Activated CD4-positive, alpha-beta T cell treated with anti-CD3 and anti-CD28 coated beads, Interleukin-10, Interleukin-2, amounts not matched to agents 100 ng/mL and 50 ng/mL, durations not matched to agents 16 hours and 8 hours (primary cell): ENCODE measurements at places on chromosomes 4 and X.

GRCh38 chr4:186201535-186202230 is 10.3 kb downstream of the CYP4V2 start:
- peak; percentile 71 for DNase-seq

GRCh38 chr4:82621251-82621650 is 59.5 kb upstream of the TMEM150C start:
- no peak for DNase-seq

GRCh38 chr4:63430105-63430504 is 979.1 kb downstream of the TECRL start:
- DNase-seq = no peak

DNA sequence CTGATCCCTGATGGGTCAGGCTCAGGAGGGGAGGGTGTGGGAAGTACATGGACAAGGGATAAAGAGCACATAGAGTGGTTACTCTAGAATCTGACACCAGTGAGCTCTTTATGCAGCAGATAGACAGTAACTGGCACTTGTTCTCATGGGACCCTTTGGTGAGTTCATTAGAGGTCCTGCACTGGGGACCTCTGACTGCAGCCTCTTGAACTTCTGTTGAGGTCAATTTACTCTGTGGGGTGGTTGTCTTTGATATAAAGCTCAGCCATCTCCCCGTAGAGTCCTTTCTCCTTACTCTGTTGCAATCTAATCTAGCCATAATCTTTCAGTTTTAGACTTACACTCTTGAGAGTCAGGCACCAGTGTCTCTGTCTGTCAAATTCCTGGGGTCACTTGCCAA is 222.4 kb downstream of the GPAT3 start:
- no peak for DNase-seq

- no peak for DNase-seq
Measured at GRCh38 chr4:47615385-47615784, 130.3 kb downstream of the ATP10D start.

DNA sequence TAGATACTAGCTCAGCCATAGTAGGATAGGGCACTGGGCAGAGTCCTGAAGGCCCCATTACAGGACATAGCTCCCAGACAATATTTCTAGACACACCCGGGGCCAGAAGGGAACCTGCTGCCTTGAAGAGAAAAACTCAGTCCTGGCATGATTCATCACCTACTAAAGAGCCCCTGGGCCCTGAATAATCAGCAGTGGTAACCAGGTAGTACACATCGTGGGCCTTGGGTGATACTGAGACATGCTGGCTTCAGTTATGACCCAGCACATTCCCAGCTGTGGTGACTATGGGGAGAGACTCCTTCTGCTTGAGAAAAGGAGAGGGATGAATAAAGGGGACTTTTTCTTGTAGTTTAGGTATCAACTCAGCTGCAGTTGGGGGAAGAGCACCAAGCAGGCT is 104.3 kb upstream of the STK26 start:
- DNase-seq = no peak

- DNase-seq = no peak
Measured at GRCh38 chr4:5893591-5893990, 705 bp upstream of the CRMP1 start.

DNA sequence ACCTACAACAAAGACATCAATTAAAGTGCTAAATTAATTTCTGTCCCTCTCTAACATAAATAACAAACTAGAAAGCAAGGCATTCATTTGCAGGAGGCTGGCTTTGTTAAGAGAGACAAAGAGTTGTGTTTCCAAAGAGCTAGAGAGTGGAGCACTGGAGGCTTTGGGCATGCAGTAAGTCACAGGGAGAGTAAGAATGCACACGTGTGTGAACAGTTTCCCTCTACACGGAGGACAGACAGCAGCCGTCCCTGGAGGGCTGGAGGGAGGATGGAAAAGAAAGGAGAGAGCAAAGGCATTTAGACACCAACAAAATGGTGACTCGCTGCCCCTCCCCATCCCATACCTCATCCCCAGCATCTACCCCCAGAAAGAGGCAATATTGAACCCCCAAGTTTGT is 20.4 kb upstream of the DCHS2 start:
- DNase-seq = no peak

DNA sequence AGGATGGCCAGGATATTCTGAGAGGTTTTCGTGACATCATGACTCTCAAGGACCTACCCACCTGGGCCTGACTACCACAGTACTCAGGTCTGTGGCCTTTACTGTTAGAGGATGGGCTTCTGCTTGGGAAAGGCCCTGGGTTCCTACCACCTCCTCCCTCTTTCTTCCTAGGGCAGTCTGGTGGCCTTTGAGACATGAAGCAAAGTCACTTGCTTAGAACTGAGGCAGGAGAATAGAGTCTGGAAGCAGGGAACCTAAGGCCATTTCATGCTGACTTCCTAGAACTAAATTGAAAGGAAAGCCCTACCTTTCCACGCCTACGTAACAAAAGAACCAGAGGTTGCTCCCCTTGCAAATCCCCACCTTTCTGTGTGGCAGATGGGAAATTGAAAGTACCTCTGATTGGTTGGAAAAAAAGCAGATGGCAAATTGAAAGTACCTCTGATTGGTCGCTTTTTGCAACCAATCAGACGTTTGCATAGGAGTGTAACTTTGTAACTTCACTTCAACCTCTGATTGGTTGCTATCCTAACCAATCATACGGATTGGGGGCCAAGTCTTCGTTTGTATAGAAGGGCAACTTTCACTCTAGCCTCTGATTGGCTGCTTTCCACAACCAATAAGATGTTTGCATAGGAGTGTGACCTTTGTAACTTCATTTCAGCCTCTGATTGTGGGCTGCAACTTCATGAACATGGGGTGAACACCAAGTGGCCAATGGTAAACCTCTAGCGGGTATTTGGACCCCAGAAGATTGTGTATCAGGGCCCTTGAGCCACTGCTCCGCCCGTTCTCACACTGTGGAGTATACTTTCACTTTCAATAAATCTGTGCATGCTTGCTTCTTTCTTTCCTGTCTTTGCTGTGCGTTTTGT is 9.9 kb upstream of the AKAP14 start:
- peak; percentile 58 for DNase-seq

DNA sequence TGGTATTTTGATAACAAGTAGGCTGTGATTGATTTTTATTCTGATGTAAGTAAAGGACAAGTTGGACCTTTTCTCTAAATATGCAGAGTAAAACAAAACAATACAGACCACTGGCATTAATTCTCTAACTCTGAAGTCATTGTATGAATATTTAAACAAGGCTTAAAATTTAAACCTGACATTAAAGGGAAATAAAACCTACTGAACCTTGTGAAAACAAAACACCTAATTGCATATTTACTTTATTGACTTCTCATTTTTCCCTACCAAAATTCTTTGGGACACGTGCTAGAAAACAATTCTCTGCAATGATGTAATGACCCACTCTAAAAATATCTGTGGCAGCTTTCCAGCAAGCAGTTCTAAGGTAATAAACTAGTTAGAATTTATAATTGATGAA is 369.7 kb upstream of the TRAM1L1 start:
- no peak for DNase-seq

GRCh38 chrX:129772796-129773431 is 6.8 kb upstream of the SASH3 start:
- peak; percentile 78 for DNase-seq

GRCh38 chr4:112753333-112753732 is 116.4 kb downstream of the LARP7 start:
- no peak for DNase-seq

DNA sequence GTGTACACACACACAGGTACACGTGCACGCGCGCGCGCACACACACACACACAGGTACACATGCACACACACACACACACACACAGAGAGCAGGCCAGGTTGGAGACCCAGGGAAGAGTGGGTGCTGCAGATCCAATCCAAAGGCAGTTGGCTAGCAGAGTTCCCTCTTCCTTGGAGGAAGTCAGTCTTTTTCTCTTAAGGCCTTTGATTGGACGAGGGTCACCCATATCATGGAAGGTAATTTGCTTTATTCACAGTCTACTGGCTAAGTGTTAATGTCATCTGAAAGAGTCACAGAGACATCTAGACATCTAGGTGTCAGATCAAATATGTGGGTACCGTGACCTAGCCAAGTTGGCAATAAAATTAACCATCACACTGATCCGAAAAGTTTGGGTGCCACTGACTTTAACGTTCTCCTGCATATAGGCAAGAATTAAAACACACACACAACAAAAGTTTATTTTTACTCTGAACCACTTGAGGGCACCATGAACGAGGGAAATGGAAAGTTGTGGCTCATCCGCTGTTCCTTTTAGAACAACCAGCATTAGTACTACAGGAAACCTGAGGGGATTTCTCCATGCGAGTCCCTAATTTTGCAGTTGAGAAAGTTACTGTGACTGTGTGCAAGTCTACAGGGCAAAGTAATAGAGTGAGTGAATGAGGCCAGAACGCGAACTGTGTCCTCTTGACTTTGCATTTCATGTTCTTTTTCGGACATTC is 66.0 kb upstream of the STOX2 start:
- DNase-seq = no peak

- no peak for DNase-seq
Measured at GRCh38 chr4:52961666-52962412, 99.7 kb downstream of the RASL11B start.

- no peak for DNase-seq
Measured at GRCh38 chrX:71256856-71257255, 2.9 kb upstream of the ZMYM3 start.

DNA sequence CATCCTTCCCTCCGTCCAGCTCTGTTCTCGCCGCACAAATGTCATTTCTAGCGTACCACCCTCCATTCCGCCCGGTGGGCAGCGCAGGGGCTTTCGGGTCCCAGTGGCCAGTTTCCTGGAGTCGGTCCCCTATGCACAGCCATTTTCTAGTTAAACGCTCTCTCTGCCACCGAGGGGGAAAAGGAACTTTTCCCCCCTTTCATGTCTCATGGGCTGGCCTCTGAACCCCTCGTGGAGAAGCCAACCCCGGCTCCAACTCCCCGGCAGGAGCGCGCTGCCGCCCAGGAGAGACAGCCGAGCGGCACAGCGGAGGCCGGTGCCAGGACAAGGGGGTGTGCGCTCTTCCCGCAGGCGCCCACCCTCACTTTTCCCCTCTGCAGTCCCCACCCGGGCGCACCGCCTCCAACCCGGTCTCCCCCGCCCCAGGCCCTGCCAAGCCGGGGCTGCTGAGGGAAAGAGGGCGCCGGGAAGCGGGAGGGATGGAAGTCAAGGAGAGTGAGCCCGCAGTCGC is 662 bp downstream of the APBB2 start:
- no peak for DNase-seq

DNA sequence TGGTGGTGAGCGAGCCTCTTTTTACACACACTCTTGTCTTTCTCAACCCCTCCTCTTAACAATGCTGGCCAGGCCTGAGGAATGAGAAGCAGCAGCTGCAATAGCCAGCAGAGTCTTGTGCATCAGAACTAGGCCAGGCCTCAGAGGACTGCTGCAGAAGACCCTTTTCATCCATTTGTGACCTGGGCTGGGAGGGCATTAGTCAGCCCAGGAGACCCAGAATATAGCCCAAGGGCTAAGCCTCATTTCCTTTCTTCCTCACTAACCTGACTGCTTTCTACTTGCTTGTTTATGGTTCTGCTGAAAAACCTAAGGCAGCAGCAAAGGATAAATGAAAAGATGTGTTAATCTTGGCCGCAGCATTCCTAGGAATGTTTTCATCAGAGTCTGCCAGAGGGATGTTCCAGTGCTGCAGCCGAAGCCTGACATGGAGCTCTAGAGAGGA is 254.7 kb upstream of the AR start:
- DNase-seq = no peak

GRCh38 chr4:27828843-27829242 is 968.2 kb downstream of the STIM2 start:
- no peak for DNase-seq

- DNase-seq = peak; percentile 4
Measured at GRCh38 chr4:154018659-154019058, 229.8 kb upstream of the SFRP2 start.

- DNase-seq = no peak
Measured at GRCh38 chr4:42488114-42488513, 90.8 kb downstream of the SHISA3 start.

- DNase-seq = no peak
Measured at GRCh38 chrX:50469206-50469605, 1.4 kb downstream of the DGKK start.

DNA sequence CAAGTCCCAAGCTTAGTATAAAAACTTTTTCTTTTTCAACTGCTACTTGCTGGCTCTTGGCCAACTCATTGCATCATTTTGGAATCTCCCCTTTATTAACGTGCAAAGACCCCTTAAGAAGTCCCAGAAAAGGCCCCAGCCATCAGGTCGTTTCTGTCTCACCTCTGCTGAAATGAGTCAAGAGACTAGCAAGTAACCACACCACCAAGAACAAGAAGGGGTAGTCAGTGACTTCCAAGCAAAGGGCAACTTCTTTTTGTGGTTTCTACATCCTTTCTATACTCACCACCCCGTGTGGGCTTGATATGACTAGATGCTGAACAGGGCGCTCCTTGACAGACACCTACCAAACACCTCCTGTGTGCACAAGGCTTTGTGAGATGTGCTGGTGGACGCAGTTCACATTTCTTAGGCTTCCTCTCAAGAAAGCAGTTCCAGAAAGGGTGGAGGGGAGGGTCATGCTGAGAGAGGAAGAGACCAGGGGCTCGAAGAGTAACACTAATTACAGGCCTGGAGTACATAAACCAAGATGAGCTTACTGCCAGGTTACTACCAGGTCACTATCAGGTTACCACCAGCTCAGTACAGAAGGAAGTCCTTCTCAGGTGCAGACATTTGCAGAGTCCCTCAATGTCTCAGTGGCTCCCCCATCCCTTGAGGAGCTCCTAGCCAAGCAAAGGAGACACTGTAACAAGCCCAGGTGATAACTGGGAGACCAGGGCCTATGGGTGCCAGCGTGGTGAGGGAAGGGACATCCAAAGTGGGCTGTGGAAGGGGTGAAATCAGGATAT is 19.3 kb downstream of the JAKMIP1 start:
- DNase-seq = peak; percentile 97

DNA sequence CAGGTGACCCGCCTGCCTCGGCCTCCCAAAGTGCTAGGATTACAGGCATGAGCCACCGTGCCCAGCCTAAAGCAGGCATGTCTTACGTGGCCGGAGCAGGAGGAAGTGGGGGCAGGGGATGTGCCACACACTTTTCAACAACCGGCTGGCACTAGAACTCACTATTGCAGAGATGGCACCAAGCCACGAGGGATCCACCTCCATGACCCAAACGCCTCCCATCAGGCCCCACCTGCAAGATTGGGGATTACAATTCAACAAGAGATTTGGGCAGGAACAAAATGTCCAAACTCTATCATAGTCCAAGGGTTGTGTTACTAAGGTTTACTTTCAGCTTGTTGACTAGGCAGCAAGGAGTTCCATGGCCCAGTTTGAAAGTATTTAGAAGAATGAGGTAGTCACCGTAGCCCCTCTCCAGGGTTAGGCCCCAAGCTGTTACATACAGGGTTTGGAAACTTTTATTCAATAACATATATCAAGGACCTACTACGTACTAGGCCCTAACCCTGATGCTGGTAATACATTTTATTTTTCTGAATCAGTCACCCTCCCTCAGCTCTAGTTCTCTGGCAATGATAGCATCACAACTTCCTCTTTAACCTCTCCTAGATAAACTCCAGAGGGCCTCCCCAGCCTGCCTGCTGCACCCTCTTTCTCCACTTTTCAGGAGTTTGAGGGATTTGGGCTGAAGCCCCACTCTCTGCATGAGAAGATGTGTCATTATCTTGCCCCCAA is 18.0 kb upstream of the TBC1D14 start:
- DNase-seq = peak; percentile 26

- no peak for DNase-seq
Measured at GRCh38 chr4:96317891-96318290, 478.0 kb downstream of the PDHA2 start.
